ELF-1 (cell line): ENCODE measurements at places on chromosomes 3 and 15.

DNA sequence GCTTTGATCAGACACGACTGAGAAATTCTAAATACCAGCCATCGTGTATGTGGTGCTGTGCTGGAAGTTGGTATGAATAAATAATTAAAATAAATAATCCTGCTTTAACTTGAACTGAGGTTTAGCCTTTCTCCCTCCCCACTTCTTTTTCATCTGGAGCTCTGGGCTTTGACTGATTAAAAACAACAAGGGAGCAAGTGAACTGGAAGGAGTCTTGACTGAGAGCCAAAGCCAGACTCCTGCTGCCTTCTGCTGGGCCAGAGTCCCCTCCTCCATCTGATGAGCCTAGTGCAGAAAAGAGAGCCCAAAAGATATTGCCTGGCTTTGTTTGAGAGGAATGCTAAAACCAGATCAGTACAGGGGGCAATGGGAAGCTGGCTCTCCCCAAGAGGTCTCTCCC, 96.0 kb downstream of the CCNL1 start:
- DNase-seq: no peak

DNA sequence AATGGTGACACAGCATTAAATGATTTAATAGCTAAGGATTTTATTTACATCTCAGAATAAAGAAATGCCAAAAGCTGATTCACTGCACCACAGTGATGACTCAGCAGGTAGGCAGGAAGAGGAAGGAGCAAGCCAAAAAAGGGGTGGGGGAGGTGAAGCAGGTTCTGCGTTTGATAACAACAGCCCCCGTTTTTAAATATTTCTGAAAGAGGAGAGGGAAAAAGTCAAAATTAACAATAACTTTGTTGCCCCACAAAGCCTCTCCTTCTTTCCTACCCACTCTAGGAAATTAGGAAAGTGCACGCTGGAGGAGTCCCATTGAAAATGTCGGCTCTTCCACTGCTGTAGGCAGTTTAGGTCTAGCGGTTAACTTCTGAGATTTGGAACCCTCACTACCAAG, 9.9 kb upstream of the CCDC54 start:
- DNase-seq: no peak

GRCh38 chr3:58495101-58495500, 3.2 kb downstream of the KCTD6 start:
- DNase-seq: no peak

GRCh38 chr3:17707813-17708543, 34.5 kb downstream of the TBC1D5 start:
- DNase-seq: no peak

DNA sequence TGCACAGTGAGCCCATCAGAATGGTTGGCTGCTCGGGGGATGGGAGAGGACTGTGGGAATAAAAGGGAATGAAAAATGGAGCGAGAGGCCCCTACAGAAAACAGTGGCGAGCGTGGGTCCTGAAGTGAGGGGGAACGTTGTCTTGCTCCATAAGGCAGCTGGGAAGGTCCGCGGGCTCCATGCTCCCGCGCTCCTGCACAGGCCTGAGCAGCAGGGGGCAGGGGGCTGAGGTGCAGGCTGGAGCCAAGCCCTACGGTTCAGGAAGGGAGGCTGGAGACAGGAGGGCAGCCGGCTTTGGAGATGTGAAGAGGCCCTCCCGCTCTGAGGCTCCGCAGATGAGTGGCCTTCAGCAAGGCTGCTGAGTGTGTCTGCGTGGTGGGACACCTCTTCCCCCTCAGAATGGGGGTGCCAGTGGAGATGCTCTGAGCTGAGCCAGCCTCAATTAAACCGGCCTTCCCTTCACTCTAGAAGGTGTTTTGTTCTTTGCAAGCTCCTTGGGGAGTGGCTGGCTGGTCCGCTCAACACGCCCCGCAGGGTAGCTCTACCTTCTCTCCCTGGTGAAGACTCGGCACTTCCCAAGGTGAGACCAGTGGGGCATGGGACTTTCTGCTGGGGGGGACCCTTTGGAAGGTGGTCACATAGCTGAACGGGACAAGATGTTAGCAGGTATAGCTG, 208.0 kb downstream of the XXYLT1 start:
- DNase-seq: no peak

GRCh38 chr3:172786036-172786435, 35.5 kb downstream of the ECT2 start:
- no peak for DNase-seq

DNA sequence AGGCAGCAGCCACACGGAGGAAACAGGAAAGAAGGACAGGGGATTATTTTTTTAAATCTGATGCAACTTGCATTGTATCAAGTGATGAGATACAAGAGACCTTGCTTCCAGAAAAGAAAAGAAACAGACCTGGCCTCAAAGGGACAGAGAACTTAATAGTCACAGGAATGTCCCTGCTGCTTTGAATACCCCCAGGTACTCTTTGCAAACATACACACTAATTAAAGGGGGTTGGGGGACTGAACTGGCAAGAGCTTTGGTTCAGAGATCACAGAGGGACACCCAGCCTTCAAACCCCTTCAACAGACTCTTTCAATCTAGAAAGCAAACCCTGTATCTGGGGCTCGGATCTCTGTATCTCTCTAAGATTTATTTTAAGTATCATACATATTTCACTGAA, 18.0 kb downstream of the TNIK start:
- peak; percentile 69 for DNase-seq

DNA sequence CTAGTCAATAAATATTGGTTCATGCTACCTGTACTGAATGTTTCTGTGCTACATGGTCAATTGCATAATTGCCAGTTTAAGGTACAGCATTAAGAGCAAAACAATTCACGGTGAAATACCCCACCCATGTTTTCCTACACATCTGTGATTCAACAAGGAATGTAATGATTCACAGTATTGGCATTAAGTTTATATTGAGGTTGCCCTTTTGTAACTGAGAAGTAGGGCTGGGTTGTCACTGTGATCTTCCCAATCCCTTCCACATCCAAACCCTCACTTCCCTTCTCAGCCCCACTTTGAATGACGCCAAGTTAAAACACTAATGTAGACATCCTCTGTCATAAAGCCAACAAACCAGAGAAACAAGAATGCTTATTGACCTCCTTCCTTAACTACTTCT, 112.0 kb upstream of the TJP1 start:
- DNase-seq: no peak

GRCh38 chr15:58407778-58408177, 24.0 kb upstream of the LIPC start:
- DNase-seq: no peak

- no peak for DNase-seq
Observed at GRCh38 chr15:73442421-73442820, 543 bp upstream of the REC114 start.

DNA sequence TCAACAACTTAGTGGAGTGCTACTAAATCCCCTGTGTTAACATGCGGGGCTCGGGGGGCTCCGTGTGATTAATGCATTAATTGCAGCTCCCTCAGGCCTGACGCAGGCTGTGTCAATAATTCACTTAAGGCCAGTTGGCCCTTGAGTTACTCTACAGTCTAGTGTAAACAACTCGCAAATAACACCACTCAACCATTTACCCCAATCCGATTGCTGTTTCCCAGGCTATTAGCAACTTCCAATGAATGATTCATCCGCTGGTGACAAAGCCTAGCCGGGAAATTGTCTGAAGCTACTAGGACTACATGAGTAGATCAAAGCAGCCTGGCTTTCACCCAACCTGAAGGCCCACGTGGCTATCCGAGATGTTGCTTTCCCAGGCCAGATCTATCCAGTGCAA, 121.3 kb upstream of the SOX14 start:
- peak; percentile 76 for DNase-seq

DNA sequence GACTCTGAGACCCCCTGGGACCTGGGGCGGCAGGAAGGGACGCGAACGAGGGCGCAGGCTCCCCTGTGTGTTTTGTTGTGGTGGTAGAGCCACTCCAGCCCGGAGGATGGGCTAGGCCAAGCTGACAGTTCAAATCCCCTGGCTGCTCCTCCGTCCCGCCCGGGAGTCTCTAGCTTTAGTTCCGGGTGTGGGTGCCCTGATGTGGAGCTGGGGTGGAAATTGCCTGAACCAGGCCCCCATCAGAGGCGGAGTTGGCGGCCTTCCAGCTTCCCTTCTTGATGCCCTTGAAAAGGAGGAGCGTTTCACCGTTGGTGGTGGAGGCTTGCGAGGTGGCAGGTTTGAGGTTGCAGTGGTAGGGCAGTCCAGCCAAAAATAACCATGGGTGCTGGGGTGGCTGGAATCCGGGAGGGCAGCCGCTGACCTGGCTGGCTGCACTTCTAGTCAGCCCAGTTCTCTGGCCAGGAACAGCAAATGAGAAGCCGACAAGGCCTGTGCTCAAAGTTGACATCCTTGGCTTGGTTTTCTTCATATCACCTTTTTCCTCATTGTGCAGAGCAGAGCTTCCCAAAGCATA, 817 bp downstream of the CLK3 start:
- no peak for DNase-seq

GRCh38 chr3:193605876-193606275, 12.9 kb downstream of the OPA1 start:
- peak; percentile 81 for DNase-seq

DNA sequence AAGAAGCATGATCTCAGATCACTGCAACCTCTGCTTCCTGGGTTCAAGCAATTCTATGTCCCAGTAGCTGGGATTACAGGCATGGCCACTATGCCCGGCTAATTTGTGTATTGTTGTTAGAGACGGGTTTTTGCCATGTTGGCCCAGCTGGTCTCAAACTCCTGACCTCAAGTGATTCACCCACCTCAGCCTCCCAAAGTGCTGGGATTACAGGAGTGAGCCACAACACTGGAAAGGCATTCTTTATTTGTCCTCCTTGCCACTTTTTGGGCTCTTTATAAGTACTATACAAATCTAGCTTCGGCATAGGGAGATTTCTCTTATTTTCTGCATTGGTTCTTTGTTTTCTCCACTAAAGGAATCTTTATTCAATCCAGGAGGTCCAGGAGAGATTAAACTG, 18.6 kb downstream of the CMTM8 start:
- no peak for DNase-seq

DNA sequence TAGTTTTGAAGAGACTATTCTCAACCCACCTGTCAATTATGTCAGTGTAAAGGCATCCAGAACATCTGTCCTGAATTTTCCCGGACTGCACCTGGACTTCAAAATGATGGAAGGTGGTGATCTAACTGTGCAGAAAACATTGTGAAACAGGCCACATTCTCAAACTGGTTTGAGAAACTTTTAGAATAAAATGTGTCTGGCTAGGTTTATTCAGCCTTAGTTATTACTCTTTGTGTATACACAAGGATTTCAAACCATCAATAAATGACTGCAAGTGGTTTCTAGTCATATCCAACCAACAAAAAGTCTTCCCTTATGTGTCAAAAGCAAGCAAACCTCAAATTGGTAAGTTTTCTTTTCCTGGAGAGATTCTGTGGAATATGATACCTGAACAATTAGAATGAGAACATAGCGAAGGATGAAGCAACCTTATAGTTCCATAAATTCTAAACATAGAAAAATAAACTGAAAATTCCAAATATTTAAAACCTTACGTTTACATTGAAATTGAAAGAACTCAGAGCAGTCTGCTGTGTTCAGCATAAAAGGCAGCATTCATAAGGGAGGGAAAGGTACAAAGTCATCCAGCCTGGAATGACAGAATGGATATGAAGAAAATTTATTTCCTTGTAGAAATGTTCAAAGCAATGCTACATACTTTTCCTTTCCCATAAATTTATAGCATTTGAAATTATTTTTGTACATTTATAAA, 306.6 kb upstream of the TGFBR2 start:
- no peak for DNase-seq

- DNase-seq: no peak
Observed at GRCh38 chr3:2826453-2826852, 283.7 kb downstream of the IL5RA start.

DNA sequence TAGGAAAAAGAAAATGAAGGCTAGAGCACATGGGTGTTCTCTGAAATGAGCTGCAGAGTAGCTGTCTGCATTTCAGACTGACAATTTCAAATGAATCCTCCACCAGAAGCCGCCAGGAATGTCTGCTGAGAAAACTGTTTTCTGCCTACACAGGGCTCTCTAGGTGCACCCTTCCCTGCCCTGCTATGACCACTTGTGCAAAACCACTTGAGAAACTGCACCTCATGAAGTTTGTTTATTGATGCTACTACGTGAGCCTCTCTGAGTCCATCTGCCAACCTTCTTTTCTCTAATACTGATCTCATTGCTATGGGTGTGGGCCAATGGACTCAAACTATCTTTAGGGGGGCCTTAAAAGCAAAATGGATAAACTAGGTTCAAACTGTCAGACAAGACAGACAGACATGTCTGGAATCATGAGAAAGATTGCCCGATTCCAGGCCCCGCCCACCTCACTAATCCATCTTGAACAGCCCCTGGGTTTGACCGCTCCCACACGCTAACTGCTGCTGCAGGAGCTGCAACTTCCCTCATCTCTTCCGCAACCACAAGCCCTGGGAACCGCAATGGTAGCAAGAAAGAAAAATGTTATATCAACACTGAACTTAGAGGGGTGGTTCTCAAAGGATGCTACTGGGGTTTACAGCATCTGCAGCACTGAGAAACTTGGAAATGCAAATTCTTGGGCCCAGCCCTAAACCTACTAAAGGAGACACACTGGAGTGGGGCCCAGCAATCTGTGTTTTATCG, 9.0 kb upstream of the CD47 start:
- DNase-seq: no peak

DNA sequence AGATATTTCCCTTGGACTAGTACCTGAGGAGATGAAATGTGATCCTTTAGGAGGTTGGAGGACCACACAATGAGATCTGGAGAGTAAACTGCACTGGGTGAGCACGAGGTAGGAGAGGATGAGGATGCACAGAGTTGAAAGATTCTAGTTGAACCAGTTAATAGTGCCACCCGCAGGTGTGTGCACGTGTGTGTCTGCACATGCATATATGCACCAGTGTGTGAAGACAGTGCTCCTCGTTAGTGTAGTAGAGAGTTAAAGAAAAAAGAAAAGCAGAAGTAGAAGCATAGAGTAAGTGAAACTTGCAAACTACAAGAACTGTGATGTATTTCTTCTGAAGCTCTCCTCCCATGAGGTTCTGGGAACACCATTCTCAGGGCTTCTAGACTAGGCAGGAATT, 8.4 kb downstream of the MED12L start:
- DNase-seq: no peak

DNA sequence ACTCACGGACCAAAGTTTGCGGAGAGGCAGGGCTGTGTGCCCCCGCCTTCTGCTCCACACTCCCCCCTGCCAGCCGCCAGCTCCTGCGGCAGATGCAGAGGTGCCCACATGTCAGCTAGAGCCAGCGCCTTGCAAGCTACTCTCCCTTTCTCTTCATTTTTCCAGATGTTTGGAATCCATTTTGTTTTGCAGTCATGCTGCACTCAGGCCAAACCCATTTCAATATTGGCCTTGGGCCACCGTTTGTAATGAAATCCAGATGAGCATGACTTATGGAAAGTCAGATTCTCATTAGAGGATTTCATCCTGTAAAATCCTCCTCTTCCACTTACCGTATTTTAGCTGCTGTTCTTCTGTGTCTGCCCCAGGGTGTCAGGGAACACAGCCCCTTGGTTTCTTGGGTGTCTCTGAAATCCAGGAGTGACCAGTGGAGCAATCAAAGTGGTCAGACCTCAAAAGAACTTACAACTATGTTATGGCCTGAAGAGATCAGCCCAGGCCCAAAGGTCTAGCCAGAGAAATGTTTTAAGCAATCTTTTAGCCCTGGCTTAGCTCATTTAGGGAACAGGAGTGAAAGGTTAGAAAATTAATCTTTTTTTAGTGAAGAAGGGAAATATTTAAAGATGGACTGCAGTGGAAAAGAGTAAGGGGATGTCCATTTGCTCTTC, 65.8 kb downstream of the AAGAB start:
- no peak for DNase-seq

GRCh38 chr3:158535918-158536317, 35.1 kb upstream of the MLF1 start:
- DNase-seq: no peak

- peak; percentile 24 for DNase-seq
Observed at GRCh38 chr3:136146981-136147729, 49.0 kb downstream of the MSL2 start.
